Activated B cell treated with CpG ODN at 0.5 μM for 24 hours (primary cell): ENCODE measurements at places on chromosomes 1 and 21.

- DNase-seq = peak; percentile 45
These were observed 20.4 kb downstream of the DEGS1 start for GRCh38 chr1:224203243-224204016.

DNA sequence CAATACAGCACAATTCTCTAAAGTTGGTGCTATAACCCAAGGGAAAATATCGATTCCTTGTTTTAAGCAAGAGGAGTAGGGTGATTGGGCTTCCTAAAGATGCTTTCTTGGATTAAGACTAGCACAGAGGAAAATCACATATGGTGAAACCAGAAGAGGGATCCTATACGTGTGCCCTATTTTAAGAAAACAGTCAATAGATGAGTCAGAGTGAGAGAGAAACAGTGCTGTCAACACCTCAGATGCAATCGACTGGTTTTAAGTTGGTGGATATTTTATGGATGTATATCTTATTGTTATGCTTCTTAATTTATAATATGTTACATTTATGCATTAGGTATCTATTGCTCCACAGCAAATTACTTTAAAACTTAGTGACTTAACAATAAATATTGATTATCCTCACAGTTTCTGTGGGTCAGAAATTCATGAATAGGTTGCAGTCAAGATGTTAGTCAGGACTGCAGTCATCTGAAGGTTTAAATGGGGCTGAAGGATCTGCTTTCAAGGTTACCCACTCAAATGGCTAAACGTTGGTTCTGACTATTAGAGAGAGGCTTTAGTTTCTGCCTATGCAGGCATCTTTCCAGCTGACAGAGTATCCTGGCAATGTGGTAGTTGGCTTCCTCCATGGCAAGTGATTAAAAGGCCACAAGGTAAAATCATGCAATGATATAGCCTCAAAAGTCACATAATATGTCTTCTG, 61.6 kb upstream of the DEPDC1 start:
- no peak for DNase-seq

- DNase-seq = no peak
These were observed 12.0 kb upstream of the SMIM12 start for GRCh38 chr1:34871443-34872132.

DNA sequence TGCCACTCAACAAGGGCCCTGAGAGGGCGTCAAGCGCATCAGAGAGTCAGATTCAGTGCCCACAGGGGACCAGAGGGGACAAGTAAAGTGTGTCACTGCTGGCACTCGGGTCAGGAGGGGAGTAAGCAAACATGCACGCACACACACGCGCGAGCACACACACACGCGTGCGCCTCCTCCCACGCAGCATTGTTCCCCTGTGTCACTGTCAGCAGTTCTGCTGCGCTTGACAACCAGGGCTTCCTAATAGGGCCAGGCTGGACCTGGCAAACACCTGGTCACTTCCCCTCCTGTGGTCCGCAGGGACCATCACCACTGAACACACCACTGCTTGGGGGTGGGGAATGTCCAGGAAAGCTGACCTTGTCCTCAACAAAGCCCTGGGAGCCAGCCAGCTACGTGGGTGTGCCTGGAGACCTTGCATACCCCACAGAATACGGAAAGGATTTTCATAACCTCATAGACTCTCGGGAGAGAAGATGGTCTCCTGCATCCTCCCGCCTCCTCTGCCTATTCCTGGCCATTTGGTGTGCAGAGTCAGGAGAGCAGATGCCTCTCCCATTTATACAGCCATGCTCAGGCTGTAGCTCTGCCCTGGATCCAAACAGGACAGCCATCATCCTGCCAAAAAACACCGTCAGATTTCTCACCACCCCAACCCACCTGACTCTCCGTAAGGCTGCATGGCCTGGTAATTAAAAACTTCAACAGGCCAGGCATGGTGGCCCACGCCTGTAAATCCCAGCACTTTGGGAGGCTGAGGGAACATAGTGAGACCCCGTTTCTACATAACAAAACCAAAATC, 73.2 kb downstream of the SSBP3 start:
- DNase-seq = no peak

GRCh38 chr1:205003358-205004131, 39.5 kb upstream of the CNTN2 start:
- DNase-seq = no peak

- DNase-seq = no peak
These were observed 105.7 kb upstream of the GUCA2B start for GRCh38 chr1:42047508-42047880.

GRCh38 chr1:68010543-68010942, 39.9 kb downstream of the DIRAS3 start:
- DNase-seq = no peak

- DNase-seq = no peak
These were observed 166.1 kb downstream of the PDE4B start for GRCh38 chr1:65958561-65959350.

- DNase-seq = no peak
These were observed 121.7 kb upstream of the PRDX6 start for GRCh38 chr1:173355281-173356031.

GRCh38 chr1:62295921-62296491, 23.2 kb downstream of the KANK4 start:
- no peak for DNase-seq

- DNase-seq = no peak
These were observed 188.1 kb downstream of the ST6GALNAC3 start for GRCh38 chr1:76262601-76263000.

DNA sequence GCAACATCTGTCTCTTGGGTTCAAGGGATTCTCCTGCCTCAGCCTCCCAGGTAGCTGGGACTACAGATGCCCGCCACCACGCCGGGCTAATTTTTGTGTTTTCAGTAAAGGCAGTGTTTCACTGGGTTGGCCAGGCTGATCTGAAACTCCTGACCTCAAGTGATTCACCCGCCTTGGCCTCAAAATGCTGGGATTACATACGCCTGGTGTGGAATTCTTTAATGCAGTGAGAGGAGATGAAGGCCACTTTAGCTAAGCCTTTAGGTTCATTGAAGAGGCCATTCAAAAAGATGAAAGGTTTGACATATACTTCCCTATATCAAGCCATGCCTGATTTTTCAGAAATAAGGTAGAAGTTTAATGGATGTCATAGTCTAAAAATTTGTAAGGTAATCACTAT, 162.7 kb downstream of the ST6GALNAC3 start:
- no peak for DNase-seq

- DNase-seq = no peak
These were observed 1.5 kb upstream of the TRNAU1AP start for GRCh38 chr1:28551381-28551780.

GRCh38 chr1:90273241-90273774, 278.4 kb downstream of the ZNF326 start:
- DNase-seq = no peak

DNA sequence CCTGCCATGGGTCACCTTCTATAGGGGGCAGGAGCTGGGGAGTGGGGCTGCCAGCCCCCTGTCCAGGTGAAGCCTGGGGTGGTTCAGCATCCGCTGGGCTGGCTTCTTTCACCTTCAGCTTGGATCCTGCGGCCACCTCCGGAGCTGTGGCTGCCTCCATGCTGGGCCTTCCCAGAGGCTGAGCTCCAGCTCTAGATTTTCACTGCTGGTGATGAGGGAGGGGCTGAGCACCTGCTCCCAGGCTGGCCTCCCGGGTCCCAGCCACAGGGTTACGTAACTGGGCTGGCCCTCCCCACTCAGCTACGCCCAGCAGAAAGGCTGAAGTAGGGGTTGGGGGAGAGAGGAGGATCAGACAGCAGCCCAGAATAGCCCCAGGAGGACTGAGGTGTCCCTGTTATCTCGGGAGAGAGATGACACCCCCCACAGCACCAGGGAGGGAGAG, at the start of gene MYBPHL:
Gene MYBPHL, minus strand, starts transcription at position 180 of the 442 bp plus-strand sequence. Its CDS starts 20 bp downstream, at position 160.
- DNase-seq = no peak

GRCh38 chr1:24643363-24644099, 429 bp downstream of the SRRM1 start:
- no peak for DNase-seq

DNA sequence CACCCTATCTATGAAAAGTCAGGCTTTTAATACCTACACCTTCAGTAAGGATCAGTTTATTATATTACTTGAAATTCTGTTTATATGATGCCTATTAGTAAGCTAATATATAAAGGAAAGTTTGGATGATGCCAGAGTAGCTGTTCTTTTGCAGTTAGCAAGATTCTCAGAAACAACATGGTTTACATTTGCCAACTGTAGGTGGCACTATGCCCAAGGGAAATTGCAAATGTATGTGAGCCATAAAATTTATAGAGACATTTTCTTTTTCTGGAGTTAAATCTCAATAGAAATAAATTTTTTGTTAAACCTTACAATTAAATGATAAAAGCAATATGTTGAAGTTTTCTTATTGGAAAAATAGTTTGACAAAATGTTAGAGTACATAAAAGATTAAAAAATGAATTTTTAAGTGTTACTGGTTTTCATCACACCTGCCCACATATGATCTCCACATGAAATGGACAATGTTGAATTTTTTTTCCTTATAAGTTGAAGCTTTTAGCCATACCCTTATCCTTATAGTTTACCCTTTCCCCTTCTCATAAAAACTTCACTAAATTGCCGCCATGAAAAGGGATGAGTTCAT, 32.1 kb upstream of the EPHX4 start:
- no peak for DNase-seq

GRCh38 chr1:93749894-93750301, 68.3 kb upstream of the BCAR3 start:
- no peak for DNase-seq

DNA sequence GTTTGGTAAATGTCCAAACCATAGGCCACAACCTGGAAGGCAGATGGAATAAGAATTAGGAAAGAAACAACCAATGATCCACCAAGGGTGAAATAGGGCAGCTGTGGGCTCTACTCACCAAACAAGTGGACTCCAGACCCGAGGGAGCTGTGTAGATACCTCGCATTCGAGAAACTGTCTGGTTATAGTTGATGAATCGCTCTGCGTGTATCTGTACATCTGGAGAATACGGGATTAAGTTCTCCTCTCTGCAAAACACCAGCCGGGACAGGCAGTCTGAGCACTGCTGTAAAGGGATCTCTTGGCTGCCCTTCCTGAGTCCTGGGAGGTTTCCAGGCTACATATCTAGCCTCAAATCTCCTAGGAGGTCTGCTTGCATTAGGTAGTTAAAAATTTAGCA, 9.4 kb upstream of the UBR4 start:
- no peak for DNase-seq

DNA sequence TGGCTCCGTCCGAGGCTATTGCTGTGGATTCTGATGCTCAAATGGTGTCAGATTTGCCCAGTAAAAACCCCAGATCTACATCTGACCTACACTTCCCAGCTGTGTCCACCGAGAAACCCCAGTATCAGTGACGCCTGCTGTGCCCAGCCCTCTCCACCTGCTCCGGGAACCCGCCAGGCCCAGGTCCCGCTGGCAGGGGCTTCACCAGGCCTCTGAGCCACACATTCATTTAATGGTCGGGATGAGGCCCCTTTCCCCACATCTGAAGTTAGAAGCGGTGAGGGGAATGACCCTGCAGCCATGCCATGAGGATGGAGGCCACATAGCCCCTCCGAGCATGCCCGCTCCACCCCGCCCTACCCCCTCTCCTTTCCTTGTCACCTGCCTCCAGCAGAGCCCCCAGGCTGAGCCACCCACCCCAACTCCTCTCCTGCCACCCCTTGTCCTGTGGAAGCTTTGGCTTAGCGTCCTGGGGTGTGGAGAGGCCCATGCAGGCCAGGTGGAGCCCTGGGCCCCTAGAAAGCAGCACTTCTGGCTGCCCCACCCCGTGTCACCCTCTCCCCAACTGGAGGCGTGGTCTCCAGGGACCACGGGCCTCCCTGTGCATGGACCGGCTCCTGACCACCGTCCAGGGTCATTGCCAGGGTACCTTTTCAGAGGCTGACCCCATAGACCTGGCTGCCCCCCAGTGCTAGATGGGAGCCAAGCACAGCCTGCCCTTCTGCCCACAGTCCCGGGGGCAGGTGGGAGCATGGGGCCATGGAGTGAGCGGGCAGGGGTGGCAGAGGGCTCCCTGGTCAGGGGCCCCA, 8.0 kb downstream of the TNFRSF14 start:
- no peak for DNase-seq

DNA sequence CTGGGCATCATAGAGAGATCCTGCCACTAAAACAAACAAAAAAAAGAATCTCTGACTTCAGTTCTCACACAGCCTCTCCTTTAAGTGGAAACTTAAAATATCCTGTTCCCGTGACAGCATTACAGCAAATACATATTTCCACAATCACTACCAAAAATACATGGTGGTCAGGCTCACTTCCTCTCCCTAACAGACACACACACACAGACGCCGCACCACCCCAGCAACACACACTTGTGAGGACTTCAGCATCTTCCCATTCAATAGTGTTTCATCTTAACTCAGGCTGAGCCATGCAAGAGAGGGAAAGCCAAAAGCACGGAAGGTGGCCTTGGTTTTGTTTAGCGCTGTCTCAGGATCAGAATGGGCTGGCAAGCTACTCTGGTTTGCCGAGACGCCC, 21.9 kb downstream of the KIAA1614 start:
- DNase-seq = no peak

- DNase-seq = no peak
These were observed 159.2 kb downstream of the APP start for GRCh38 chr21:26011292-26011940.

- no peak for DNase-seq
These were observed 213.2 kb upstream of the JUN start for GRCh38 chr1:58997060-58997411.

- DNase-seq = no peak
These were observed 3.5 kb downstream of the ERVH48-1 start for GRCh38 chr21:42921927-42922326.

DNA sequence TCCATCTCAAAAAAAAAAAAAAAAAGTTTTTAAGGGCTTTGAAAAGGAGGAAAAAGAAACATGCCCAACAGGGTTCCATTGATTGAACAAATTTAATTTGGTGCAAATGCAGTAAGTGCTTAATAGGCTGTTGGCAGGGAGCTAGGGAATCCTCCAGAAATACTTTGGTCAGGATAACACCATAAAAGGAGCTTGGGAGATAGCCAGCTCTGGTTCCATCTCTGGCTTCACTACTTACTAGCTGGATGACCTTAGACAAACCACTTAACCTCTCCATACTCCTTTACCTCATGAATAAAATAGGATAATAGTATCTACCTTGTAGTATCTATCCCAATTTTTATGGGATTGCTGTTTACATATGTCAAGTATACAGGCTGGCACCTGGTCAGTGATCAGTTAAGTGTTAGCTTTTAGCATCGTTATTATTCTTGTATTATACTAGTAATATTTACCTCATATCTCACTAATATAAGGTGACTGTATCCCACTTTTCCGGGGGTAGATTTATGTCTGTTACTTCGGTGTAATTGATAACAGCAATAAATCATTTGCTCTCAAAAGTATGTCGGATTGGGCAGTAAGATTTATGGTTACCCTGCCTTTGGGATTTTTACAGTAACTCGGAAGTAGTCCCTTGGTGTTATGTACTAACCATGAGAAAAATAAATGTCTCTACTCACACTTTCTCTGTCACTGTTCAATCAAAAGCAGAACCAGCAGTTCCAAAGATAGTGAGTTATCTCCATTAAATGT, 36.4 kb downstream of the BTG3 start:
- no peak for DNase-seq

DNA sequence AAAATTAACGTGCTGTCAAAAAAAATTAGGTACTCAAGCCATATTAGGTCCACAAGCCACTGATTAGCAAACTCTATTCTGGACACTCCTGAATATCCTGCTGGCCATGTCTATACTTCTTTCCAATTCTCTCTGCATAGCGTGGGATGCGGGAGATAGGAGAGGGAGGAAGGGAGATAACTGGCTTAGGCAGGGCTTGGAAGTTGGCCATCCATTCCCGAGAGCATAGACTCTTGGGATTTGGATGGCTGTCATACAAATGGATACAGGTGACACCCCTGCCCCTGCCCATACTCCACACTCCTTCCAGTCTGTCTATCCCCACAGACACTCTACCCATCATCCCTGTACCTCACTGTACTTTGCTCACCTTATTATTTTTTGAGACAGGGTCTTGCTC, 2.3 kb upstream of the PRELP start:
- DNase-seq = no peak

- DNase-seq = no peak
These were observed 18.3 kb upstream of the EPB41 start for GRCh38 chr1:28895896-28896608.
